AG04450 (cell line): ENCODE measurements at places on chromosomes 2 and 18.

DNA sequence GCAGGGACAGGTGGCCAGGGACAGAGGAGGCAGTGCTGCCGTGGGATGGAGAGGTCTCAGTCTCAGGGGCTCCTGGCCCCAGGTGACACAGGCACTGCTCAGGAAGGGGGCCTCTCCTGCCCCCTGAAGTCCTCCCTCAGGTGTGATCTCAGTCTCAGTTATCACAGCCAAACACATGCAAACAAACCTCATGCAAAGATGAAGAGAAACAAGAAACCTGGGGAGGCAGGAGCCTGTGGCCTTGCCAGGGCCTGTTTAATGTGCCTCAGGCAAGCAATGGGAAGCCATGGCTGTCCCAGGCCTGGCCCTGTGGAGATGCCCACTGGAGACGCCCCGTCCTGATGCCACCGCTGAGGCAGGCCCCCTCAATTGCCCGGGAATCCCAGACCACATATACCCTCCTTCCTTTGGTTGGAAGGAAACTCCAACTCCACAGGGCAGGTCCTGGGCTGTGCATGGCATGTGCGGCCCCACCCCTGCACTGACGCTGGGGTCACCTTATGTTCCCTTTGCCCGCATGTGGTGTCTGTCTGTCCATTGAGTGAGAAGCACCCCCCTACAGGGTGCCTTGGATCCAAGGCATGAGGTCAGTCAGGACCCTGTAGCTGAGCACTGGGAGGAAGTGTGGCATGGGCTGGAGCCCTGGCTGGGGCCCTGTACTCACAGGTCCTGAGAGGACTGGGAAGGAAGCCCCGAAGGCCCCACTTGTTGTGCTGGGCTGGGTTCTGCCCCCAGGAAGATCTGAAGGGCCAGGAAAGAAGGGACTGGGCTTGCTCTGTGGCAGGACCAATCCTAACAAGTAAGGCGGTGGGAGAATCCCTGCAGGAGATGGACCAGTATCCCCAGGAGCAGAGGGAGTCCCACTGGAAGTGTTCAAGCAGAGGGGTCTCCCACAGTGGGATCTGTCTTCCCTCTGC is 68.8 kb upstream of the RAB6C start:
- DNase-seq = no peak

GRCh38 chr2:216881411-216881810 is 21.5 kb upstream of the TNP1 start:
- no peak for DNase-seq

- no peak for DNase-seq
Measured at GRCh38 chr18:64164883-64165282, 16.0 kb upstream of the LINC00305 start.

DNA sequence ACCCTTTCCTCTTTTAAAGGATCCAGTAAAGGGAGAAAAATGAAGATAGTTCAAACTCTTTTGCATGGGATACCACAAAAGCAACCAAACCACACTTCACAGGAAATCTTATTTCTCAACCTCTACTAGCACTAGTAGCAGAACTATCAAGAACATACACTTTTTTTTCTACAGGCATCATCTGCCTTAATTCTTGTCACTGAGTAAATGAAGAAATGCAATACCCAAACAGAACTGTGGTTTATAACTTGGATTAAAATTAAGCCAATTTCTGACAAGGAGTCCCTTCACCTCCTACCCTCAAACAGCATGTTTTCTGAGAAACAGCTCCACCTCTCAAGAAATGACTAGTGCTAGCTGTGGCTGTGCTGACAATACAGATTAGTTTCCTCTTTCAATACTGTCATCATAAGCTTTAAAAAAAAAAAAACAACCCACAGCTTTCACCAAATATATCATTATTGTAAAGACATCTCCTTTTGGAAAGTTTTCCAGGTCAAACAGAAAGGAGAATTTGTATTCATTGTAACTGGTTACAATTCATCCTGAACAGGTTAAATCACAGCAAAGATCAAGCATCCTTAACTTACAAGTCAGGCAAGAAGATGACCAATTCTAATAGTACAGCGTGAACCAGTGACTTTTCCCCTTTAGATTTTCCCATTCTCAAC is 44.4 kb downstream of the PTPN2 start:
- DNase-seq = no peak

GRCh38 chr2:237729681-237730475 is 68.7 kb upstream of the RBM44 start:
- DNase-seq = no peak

GRCh38 chr2:131092458-131093005 is 728 bp downstream of the FAM168B start:
- no peak for DNase-seq

- DNase-seq = peak; percentile 62
Measured at GRCh38 chr2:10057231-10058107, 14.1 kb downstream of the KLF11 start.

DNA sequence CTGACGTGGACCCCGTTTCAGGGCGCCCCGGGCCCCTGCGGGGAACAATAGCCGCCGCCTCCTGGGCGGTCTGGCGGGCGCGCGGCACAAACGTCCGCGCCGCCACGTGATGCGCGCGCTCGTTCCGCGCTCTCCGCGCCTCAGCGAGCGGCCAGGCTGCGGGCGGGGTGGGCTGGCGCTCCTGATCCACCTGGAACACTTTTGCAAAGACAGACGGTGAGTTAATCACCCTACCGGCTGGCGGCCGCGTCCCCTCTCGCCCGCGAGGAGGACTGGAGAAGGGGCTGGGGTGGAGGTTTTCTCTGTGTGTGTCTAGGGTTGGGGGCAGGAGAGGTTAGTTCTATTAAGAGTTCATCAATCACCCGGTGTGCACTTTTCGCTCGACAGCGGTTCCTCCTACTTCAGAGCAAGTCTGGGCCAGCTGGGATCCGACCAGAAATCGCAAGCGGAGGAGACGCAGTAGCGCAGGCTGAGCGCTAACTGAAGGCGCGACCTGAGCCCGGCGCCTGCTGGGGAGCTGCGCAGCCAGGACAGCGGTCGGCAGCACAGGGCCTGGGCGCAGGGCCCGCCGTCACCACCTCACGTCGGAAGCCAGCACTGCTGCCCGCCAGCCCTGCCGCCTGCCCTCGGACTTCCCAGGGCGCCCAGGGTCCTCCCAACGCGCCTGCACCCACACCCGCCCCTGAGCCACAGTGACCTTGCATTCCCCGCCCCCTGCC is 10.3 kb upstream of the HOXD1 start:
- DNase-seq = no peak

DNA sequence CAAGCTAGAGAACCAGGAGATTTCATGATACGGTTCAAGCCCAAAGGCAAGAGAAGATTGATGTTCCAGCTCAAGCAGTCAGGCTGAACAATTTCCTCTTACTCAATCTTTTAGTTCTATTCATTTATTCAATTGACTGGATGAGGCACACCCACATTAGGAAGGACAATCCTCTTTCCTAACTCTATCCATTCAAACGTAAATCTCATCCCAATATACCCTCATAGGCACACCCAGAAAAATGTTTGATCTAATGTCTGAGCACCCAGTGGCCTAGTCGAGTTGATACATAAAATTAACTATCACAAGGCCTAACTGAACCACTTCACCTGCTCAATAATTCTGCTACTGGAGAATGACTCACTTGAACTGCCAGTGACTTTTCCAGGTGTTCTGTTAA is 180.7 kb downstream of the RAD51AP2 start:
- no peak for DNase-seq

DNA sequence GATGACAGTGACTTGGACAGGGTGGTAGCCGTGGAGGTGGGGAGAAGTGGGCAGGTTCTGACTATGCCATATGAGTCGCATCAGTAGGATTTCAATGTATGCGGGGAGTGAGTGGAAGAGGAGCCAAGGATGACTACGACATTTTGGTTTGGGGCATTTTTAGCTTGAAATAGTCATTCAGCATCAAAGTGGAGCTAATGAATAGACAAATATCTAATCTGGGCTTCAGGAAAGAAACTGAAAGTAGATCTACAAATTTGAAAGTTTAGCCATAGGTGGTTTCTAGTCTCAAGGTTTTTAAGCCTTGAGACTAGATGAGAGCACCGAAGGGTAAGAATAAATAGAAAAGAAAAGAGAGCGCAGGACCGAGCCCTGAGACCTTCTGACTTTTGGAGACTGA is 58.3 kb downstream of the FEZ2 start:
- no peak for DNase-seq

DNA sequence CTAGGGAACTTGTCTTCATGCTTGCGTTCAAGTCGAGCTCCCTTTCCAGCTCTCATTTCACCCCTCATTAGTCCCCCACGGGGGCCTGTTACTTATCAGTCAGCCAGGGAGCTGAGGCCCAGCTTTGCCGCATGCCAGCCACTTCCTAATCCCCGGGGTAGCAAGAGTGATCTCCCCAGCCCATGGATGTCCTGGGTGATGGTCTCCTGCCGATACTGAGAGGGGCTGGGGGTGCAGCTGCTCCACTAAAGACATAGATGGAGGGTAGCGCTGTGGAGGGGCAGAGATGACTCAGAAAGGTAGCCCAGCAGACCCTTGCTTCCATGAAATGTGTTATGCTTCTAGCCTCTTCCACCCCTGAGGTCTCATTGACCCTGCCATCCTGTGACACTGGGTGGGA is 314.0 kb upstream of the EPAS1 start:
- no peak for DNase-seq

DNA sequence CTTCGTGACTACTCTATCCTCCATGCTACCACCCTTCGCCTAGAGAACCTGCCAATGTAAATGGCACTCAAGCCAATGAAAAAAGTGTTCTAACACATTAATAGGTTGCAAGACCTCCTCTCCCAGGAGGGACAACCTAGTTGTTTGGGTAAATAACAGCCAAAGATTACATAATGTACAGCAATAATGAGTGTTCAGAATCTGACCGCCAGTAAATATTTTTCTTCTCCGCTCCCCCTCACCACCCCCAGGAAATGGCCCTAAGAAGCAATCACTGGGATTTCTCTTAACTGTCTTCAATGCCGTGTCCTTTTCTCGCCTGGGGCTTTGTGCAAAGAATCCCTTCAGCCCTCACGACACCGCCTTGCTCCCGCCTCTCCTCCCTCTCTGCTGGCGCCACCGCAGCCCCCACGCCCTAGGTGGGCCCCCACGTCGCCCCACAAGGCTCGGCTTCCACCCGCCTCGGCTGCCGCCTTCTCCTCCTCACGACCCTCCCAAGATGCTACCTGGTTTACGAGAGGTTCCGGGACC is 458 bp downstream of the HYCC2 start:
- DNase-seq = no peak

DNA sequence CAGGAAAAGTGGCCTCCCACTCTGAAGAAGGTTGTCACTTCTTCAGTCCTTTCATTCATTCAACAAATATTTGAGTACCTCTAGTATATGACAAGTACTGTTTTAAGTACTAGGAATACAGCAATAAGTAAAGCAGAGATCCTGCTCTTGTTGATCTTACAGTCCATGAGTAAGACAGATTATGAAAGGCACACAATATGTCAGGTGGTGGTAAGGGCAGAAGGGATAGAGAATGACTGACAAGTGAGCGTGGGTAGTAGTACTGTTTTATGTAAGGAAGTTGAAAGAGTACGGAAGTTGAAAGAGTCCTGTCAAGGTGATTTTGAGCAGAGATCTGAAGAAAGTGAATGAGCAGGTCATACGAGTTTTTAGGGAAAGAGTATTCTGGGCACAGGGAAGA is 111.3 kb downstream of the GALNT1 start:
- no peak for DNase-seq

DNA sequence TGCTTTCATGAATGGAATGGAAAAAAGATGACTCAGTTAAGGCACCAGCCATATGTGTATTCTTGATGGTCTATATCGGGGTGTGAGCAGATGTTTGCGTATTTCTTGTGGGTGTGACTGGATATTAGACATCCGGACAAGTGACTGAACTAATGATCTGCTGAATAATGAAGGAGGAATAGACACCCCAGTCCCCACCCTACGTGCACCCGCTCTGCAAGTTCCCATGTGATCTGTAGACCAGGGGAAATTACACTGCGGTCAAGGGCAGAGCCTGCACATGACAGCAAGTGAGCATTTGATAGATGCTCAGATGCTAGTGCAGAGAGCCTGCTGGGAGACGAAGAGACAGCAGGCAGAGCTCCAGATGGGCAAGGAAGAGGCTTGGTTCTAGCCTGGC is 12.4 kb upstream of the PRLH start:
- no peak for DNase-seq

- no peak for DNase-seq
Measured at GRCh38 chr2:60478660-60479059, 74.8 kb downstream of the BCL11A start.

DNA sequence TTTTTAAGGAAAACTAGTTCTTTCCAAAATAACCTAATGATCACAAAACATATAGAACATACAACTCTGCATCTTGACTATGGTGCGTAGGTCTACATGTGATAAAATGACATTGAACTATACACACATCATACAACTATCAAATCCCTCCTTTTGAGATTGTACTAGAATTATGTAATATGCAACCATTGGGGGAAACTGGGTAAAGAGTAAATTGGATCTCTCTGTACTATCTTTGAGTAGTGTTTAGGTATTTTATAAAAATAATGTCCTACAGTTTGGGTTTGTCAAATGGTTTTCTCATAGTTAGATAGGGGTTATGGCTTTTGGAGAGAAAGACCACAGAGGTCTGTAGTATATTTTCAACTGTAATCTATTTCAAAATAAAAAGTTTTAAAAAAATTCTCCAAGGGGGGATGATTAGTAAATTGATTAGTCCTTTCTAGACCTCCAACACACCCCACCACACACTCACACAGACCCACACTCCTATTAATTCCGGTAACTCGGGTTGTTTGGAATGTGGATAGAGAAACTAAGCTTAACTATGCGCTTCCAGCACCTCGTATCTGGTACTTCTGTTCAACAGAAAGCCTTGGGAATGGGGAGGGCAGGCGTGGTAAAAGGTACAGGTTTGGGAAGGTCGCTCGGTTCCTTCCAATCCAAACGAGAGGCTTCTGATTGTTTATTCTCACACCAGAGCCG is 695 bp upstream of the BIRC6 start:
- no peak for DNase-seq

DNA sequence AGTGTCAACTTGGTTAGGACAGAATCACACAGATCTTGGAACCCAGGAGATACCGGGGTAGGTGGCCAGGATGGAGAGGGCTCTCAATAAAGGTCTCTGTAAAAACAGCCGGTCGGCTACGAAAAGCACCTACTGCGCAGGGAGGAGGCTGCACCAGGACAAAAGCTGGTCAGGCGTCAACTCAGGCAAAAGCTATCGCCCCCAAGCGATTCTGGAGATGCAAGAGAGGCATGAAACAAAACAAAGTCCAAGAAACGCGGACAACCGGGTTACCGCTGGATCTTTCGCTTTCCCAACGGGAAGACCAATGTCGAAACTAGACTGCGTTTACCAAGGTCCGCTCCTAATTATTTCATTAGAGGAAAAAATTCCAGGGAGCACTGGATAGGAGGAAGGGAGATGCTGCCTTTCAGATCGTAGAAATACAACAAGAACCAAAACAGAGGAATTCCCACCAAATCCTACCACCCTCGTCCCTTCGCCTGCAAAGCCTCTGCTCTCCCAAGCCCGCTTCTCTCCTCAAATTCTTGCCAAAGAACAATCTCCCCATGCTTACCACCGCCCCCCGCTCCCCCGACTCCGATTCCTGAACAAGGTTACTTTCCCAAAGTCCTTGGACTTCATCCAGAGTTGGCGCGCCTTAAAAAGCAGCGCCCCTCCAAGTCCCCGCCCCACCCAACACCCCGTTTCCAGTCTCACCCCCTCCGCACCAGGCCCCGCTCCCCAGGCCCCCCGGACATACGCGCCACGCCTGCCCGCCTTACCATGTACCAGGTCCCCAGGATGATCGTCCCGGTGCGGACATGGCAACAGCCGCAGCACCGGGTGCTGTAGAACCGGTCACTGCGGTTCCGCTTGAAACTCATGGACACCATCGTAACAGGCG is 539 bp downstream of the LAPTM4A start:
- no peak for DNase-seq

GRCh38 chr18:59011786-59012185 is 127.9 kb upstream of the SEC11C start:
- DNase-seq = no peak
